SJSA1 (cell line): ENCODE measurements at places on chromosomes 7 and 10.

GRCh38 chr10:86730227-86730626, 26.2 kb upstream of the BMPR1A start:
- no peak for DNase-seq

GRCh38 chr10:89085153-89085552, 94.6 kb downstream of the FAS start:
- no peak for DNase-seq

- DNase-seq = no peak
These were observed 127.2 kb downstream of the DLG5 start for GRCh38 chr10:77799352-77799751.

DNA sequence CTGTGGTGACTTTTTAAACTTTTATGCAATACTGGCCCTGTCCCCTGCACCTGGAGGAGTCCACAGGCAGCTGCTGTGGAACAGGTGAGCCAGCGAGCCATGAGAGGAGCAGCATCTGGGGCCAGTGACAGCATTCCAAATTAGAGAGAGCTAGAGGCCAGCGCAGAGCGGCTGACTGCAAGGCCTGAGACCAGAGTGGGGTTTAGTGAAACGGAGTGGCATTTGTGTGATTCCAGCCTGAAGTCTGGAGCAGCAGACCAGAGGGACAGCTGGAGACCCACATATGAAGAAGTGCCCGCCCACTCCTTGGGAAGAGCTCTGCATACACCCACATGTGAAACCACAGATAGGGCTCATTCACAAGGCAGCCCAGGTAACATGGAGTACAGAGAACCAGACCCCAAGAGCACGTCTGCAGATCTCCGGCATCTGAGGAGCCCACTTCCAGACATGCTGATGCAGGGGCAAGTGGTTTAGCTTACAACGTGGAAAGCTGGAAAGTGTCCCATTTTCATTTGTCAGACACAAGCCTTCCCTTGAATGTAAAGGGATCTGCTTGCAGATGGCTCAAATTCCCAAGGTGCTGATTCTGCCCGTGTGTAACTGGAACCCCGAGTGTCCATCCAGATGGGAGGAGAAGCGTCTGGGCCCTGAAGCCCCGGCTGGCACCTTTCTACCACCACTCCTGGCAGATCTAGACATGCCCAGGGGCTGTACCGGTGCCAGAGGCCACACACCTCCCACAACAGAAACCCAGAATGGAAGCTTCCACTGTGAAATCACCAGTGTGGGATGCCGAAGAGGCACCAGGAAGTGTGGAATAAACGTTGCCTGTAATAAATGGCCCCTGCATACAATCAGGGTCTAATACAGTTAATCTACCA, 256.0 kb upstream of the TCERG1L start:
- no peak for DNase-seq

DNA sequence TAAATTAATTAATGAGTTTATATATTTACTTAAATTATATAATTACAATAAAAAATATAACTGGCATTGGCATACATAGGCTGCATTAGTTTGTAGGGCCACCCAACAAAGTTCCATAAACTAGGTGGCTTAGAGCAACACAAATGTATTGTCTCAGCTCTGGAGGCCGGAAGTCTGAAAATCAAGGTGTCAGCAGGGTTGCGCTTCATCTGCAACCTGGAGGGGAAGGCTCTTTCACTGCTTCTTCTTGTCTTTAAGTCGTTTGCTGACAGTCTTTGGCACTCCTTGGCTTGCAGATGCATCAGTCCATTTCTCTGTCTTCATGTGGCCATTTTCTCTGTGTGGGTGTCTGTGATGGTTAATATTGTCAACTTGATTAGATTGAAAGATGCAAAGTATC, 6.1 kb upstream of the BLVRA start:
- DNase-seq = no peak

DNA sequence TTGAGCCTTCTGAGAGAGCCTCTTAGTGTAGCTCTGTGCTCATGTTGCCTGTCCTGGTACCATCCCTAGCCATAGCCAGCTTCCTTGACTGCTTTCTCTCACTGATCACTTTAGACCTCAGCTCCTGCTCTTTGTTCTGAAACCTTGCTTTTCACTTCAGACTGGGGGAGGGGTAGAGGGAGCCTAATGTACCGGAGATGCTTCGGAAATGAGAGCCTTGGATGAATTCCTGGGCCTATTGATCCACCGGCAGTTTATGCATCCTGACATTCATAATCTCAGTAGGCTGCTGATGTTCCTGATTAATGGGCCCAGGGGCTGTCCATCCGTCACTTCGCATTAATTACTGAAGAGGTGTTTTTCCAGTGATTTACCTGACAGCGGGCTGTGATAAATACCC, 38.8 kb downstream of the R3HCC1L start:
- no peak for DNase-seq

DNA sequence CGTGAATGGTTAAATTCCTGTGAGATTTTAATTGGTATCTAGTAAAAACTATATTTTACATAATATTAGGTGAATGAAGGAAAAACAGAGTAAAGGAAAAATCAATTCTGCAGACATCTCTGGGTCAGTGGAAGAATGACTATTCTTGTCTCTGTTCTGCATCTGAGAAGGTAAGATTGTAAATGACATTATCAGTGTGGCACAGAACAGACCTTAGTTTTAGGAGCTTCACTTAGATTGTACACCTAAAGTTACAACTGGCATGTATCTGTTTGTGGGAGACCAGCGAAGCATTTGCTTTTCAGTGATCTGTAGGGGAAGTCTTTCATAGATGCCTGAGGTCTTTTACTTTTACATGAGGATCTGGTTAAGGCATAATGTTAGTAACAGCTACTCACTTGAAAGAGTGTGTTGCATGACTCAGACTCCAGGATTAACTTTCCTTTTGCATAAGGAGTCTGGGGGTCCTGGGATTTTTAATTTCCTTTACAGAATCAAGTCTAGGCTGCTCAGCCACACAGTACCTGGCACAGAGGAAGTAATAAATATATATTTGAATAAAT, 56.2 kb downstream of the JMJD1C start:
- peak; percentile 24 for DNase-seq

DNA sequence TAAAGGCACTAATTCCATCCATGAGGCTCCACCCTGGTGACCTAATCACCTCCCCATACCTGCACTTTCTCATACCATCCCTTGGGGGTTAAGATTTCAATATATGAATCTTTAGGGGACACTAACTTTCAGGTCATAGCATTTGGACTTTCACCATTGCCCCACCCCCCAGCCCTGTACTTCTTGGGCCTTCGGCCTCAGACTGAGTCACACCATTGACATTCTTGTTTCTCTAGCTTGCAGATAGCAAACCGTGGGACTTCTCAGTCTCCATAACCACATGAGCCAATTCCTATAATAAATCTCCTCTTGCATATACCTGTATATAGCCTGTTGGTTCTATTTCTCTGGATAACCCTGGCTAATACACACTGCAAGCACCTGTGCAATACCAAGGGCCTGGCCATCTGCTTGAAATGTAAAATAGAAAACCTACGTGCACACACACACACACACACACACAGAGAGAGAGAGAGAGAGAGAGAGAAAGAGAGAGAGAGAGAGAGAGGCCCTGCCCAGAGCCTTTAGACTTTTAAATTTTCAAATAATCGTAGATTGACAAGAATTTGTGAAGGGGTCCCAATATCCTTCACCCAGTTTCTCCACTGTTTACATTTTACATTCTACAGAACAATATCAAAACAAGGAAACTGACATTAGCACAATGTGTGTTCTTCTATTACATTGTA, 25.3 kb downstream of the ANXA8 start:
- DNase-seq = peak; percentile 59

- no peak for DNase-seq
These were observed 129.8 kb upstream of the TNRC18 start for GRCh38 chr7:5553298-5553877.

DNA sequence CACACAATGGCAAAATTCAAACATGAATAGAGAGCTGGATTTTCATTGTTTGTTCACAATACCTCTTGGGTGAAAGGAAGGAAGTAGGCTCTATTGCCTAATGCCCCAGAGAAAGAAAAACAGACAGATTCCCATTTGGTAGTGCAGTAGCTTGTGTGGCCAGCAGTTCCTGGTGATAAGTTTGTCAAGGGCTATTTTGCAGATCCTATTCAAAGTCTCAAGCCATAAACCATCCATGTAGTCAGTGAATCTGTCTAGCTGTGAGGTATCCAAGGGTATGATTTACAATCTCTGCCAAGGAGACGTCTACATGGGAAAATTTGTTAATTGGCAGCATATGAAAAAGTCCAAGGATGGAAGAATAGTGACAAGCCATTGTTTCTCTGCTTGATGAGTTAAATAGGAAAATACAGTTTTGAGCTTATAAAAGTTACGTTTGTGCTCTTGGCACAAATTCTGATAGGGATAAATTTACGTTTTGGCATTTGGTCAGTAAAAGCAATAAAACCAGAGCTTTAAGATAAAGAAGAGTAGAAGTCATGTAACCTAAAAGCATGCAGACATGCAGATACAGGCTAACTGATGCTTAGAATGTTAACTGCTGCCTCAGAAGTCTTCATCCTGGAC, 269.1 kb downstream of the GATA3 start:
- no peak for DNase-seq

DNA sequence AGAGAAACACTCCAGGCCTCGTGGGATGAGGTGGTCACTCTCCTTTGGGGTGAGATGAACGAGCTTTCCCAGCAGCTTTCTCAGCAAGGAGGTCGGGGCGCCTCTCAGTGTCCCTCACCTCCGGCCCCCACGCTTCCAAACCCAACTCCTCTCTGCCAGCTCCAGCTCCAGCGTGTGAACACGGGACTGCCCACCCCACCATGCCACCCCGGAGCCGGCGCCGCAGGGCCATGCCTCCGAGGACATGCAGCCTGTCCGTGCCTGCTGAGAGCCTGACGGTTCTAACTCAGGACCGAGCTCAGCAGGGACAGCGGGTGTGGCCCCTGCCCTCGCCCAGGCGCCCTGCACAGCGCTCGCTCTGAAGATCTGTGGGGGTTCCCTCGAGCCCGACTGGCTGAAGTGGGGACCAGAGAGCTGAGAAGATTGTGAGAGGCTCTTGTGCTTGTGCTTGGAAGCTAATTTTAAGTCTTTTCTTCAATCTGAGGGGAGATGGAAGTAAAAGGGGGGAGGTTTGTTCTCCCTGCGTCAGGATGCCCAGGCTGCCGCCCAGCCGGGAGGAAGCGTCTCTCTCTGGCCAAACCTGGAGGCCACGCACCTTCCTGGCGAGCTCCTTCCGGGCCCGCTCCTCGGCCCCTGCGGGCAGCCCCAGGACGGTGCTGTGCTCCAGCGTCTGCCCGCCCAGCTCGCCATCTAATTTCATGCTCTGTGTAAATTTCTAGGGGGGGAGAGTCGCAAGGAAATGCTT, 5.1 kb upstream of the ADAM8 start:
- no peak for DNase-seq

DNA sequence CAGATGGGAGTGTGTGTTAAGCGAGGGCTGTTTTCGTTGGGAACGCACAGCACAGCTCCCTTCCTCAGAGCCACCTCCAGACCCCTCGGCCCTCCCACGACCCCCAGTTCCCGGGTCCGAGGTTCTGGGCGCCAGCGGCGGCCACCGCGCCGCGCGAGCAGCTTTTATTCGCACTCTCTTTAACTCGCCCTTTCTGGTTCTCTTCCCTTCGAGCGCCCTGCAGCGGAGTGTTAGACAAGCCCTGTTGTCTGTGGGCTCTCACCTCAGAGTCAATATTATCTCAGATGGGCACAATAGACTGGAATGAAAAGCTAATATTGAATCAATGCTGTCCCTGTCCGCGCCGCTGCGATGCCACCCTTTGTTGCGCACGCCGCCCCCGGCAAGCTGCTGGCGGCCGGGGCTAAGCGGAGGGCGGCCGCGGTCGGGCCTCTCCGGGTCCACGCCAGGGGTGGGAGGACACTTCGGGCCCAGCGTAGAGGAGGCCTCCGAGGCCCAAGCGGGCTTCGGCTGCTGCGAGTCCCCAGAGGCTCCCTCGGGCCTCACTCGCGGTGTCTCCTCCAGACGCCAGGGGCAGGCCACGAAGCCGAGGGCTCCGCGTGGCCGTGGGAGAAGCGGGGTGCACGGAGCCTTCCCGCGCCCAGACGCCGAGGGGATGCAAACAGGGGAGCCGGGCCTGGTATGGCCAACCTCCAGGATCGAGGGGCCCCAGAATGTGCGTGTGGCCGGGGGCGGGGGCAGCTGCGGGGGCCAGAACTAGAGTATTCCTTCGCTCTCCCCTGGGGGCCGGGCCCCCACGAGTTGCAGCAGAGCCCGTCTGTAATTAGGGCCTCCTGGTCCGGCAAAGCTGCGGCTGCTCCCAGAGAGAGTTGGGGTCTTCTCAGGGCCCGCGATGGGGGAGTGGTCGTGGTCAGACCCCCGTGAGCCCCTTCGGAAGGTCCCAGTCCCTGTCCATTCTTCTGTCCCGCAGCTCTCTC, 7.9 kb upstream of the EMX2 start:
- no peak for DNase-seq

DNA sequence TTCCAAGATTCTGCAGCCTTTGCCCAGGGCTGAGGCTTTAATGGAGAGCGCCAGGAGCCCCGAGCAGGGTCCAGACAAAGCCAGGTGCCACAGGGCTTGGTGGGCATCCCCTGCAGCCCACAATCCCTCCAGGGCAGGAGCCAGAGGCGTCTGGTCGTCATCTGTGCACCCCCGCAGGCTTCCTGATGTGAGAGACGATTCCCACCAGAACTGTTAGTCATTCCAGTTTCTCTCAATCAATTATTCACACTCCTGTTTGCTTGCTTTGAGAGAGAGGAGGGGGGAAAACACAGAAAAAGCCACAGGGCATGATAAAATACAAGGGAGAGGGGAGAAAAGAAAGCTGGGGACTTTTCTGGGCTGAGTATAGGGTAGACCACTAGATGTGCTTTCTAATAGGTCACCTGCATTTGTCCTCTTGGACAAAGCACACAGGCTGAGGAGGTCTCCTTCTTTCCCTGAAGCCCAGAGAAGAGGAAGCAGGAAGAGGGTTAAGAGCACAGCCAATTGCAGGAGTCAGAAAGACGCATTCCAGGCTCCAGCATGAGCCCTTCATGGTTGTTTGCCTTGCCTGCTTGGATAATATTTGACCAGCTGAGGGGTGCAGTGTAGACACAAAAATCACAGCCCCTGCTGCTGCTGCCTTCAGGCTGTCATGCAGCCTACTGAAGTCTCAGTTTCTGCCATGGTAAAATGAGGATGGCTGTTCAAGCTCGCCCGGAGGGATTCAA, 194.4 kb downstream of the PLXNA4 start:
- DNase-seq = no peak

DNA sequence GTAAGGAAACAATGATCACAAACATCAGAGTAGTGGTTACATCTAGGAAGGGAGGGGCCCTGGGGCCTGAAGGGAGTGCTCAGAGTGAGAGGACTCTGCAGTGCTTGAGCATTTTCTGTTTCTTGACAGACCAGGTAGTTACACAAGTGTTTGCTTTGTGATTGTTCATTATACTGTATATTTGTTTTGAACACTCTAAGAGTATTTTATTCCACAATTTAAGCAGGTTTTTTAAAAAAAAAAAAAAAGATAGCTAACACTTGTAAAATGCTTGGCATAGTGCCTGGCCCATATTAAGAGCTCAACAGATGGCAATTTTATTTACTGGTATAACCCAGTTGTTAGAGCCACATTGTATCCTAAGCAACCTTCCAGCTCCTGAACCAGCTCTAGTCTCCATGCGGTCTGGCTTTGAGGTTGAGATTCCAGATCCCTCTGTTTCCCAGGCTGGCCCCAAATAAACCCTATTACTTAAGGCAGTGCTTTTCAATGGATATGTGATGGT, 20.1 kb upstream of the ATXN7L1 start:
- DNase-seq = no peak

GRCh38 chr7:16644636-16645592, 640 bp downstream of the ANKMY2 start:
- peak; percentile 61 for DNase-seq
